ENCODE measurements at places on chromosomes 13 and 19. TPM values are rescaled to one million over a fixed set of nuclear protein-coding genes. Genes with fewer than 3 reads are reported as not detected.

ARRDC5 gene
- 0.41 TPM for polyA plus RNA-seq

TMEM255B gene
- polyA plus RNA-seq: 7.3 TPM

NALCN gene
- polyA plus RNA-seq: 0.38 TPM

CLDN10 gene
- 10.1 TPM for polyA plus RNA-seq

SPPL2B gene
- polyA plus RNA-seq: not detected

CEACAM7 gene
- not detected for polyA plus RNA-seq
